ENCODE measurements at places on chromosomes 1 and 21. TPM values are rescaled to one million over a fixed set of nuclear protein-coding genes. Genes with fewer than 3 reads are reported as not detected.

Gene JAM2
- 2.5 TPM for total RNA-seq

Gene KRTAP7-1
- total RNA-seq: not detected

Gene MAB21L3
- total RNA-seq: 0.39 TPM

Gene TAS1R1
- not detected for total RNA-seq

Gene DNAJC6
- total RNA-seq: 0.75 TPM

Gene CLCNKB
- total RNA-seq: not detected

DNA sequence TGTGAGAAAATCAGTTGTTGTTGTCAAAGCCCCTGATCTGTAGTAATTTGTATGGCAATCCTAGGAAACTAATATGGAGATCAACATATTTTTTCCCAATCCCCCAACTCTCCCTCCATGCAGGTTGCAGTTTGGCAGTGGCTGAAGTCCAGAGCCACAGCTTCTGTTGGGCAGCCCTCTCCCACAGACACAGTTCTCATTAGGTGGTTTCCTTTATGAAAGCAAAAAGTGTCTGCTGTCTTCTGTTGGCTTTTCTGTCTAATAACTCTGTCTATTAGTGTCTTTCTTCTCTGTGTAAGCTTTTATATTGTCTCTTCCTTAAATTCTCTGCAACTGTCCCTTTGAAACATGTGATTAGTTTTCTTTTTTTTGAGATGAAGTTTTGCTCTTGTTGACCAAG lies 914.3 kb upstream of the NCAM2 start:
- DNase-seq: no peak

GRCh38 chr1:218242171-218242570 lies 42.9 kb upstream of the RRP15 start:
- no peak for DNase-seq

DNA sequence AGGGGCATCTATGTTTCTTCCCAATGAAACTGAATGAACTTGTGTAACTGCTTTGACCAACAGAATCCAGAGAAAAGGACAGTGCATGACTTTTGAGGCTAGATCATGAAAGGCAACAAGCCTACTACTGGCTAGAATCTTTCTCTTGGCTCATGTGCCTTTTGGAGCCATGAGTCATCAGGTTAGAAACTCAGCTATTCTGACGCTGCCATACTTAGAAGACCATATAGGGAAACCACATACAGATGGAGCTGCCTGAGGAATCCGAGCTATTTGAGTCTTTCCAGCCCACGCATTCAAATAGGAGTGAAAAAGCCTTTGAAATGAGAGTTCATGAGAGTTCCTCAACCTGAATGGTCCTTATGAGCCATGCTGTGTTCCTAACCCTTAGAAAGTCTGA lies 738.5 kb upstream of the CHRM3 start:
- DNase-seq: no peak

- no peak for DNase-seq
Measured at GRCh38 chr21:37095821-37096220, 22.8 kb downstream of the TTC3 start.

DNA sequence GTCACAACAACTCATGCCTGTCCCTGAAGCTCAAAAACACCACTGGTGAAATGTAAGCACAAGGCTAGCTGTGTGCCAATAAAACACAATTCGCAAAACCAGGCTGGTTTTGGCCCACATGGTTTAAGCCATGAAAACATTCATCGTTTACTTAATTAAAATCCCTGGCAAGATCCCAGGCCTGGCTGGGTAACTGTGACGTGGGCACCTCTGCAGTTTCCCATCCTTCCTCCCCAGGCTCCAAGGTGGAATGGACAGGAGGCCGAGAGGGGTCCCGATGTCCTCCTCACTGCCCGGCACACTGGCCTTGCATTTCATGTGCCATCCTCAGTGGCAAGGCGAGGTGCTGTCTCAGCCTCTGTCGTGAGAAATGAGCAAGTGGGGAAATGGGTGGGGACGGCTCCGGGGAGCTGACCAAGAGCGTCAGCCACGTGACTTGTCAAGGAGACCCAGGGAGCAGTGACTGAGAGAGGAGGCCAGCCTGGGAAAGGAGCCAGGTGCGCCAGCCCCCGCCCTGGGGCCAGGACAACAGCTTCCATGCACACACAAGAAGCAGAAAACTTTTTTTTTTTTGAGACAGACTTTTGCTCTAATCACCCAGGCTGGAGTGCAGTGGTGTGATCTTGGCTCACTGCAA lies 153.1 kb upstream of the RAB4A start:
- peak; percentile 91 for DNase-seq

- no peak for DNase-seq
Measured at GRCh38 chr21:41839387-41840000, 39.6 kb downstream of the PRDM15 start.

GRCh38 chr1:30763651-30764248 lies 6.2 kb upstream of the LAPTM5 start:
- no peak for DNase-seq

GRCh38 chr1:226634166-226634588 lies 85.6 kb downstream of the STUM start:
- DNase-seq: peak; percentile 78

DNA sequence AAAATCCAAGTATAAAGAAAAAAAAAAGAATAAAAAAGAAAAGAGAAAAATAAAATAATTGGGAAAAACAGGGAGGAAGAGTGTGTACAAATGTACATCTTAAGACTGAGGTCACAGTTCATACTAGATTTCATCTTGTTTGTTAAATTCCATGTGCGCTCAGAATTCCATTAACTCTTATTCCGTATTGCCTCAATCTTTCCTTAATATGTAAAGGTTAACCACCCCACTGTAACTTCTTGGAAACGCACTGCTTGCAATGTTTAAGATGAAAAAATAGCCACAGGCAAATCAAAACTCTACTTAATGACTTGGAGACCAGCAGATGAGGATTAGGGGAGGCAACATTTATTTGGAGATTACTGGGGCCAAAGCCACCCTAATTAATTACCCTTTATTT lies 23.9 kb upstream of the KCNE1 start:
- DNase-seq: no peak

DNA sequence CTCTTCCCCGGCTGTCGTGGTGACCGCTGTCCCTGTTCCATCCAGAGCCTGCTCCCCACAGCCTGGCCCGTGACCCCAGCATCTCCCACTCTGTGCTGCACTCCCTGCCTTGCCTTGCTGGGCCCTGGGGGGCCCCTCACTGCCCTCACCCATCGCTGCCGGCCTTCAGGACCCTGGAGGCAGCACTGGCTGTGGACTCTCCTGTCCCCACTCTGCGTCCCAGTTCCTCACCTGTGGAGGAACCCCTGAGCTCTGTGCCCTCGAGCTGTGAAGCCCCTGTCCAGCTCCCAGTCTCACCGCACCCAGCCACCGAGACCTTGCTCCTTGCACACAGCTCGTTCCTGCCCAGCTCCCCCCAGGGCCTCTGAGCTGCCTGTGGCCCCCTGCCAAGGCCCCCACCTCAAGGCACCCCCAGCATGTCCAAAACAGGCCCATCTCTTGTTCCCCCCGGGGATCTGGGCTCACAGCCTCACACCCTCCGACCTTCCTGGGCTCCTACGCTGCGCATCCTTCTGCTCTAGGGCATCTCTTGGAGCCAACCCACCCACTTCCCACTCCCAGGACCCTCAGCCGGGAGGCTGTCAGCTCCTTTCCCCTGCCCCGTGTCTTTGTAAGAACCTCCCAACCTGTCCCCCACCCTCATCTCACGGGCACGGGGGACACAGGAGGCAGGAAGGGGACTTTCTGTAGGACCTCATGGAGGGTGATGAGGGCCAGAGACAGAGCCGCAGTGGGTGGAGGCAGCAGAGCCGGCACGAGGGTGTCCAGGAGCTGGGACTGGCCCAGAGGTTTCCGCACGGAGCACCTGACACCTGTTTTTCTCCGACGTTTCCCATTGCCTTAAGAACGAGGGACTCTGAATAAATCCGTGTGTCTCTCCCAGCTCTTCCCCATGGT lies 109.3 kb downstream of the WDR4 start:
- no peak for DNase-seq

- no peak for DNase-seq
Measured at GRCh38 chr1:179824265-179824664, 53.3 kb downstream of the TOR1AIP2 start.
